Left lobe of liver (tissue), 2 donors: ENCODE measurements at places on chromosomes 4 and X. TPM values are rescaled to one million over a fixed set of nuclear protein-coding genes. Genes with fewer than 3 reads are reported as not detected.

DNA sequence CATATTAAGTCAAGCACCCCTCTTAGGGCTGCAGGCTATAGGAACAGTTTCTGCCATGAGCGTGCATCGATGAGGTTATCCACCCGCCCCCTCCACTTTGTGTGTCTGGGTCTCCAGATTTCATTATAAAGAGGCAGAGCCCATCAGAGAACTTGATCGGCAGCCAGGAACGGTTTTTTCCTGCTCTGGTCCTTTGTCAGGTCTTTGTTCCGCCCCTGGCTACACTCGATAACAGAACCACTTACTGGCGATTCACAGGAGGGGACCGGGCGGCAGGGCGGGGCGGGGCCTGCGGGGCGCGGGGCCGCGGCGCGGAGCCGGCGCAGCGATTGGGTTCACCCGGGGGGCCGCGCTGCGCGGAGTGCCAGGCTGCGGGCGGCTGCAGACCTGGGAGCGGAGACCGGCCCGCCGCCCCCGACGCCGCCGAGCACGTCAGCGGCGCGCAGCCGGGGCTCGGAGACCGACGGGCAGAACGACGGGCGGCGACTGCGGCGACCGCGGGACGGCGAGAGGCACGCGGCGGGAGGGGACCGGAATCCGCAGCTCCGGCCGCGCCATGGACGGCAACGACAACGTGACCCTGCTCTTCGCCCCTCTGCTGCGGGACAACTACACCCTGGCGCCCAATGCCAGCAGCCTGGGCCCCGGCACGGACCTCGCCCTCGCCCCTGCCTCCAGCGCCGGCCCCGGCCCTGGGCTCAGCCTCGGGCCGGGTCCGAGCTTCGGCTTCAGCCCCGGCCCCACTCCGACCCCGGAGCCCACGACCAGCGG lies at the start of gene SLC10A4:
Gene SLC10A4, plus strand, starts transcription at position 338 of the 771 bp plus-strand sequence. Its CDS starts 219 bp downstream, at position 557.
- DNase-seq: no peak

- DNase-seq: peak; percentile 53
These were observed 418.1 kb downstream of the BCOR start for GRCh38 chrX:39679497-39680157.

- DNase-seq: no peak
These were observed 45.1 kb downstream of the KDR start for GRCh38 chr4:55080174-55080865.

- DNase-seq: no peak
These were observed 54.8 kb downstream of the C4orf51 start for GRCh38 chr4:145734576-145735346.

- no peak for DNase-seq
These were observed 3.7 kb upstream of the CCNQ start for GRCh38 chrX:153602601-153603000.

GRCh38 chrX:103629318-103630170 lies 769 bp downstream of the TCEAL1 start:
- peak; percentile 55 for DNase-seq

GRCh38 chr4:75985116-75985515 lies 5.6 kb downstream of the SDAD1 start:
- DNase-seq: no peak

- DNase-seq: no peak
These were observed 74.6 kb upstream of the GRXCR1 start for GRCh38 chr4:42817913-42818312.

GRCh38 chr4:143921181-143921580 lies 15.8 kb upstream of the GYPE start:
- no peak for DNase-seq

- DNase-seq: no peak
These were observed 639.7 kb downstream of the TRIML1 start for GRCh38 chr4:188778905-188779304.

DNA sequence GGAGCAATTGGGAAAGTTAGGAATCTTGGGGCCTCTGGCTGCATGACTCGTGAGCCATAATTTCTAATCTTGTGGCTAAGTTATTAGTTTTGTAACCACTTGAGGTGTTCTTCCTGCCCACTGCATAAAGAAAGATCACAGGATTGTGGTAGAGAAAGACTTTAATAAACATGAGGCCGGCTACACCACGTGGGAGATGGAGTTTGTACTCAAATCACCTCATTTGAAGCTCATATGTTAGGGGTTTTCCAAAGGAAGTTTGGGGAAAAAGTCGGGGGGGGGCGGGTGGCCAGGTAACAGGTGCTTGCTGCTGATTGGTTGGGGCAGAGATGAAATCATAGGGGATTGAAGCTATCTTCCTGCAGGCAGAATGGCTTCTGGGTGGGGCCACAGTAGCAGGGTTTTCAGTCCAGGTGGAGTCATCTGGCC lies 287.8 kb downstream of the ZNF674 start:
- DNase-seq: no peak

- no peak for DNase-seq
These were observed 177.3 kb downstream of the FRMPD4 start for GRCh38 chrX:12315526-12315925.

- no peak for DNase-seq
These were observed 825 bp downstream of the DYNLT3 start for GRCh38 chrX:37846558-37846933.

DNA sequence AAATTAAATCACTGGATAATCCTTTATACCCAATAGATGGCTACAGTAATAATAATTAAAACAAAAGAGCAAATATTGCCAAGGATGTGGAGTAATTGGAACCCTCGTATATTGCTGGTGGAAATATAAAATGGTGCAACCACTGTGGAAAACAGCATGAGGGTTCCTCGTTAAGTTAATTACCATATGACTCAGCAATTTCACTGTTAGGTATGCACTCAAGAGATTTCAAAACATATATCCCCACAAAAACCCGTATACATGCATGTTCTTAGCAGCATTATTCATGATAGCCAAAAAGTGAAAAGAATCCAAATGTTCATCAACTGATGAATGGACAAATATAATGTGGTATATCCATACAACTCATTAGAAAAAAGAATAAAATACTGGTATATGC lies 103.3 kb downstream of the TEX13C start:
- no peak for DNase-seq

- DNase-seq: no peak
These were observed 92.1 kb downstream of the SHROOM4 start for GRCh38 chrX:50721764-50722521.

DNA sequence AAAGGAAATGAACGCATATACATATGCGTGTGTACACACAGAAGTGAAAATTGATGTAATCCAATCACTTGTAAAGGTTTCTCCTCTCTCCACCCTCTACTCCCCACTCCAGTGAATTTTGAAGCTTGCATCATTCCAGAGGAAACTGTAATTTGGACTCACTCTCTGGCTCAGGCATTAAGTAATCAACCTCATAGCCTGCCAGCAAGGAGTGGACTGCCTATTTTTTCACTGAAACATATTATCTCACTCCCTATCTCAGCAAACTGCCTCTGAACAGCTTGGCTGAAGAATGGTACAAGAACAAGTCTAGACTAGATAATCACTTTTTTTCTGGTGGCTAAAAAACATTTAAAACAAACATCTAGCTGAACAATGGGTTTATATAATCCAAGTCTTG lies 124.2 kb downstream of the C4orf51 start:
- peak; percentile 58 for DNase-seq

- no peak for DNase-seq
These were observed 38.2 kb upstream of the TMPRSS11B start for GRCh38 chr4:68283714-68284113.

GRCh38 chrX:42771506-42772335 lies 6.2 kb downstream of the PPP1R2C start:
- no peak for DNase-seq

- DNase-seq: no peak
These were observed 85.8 kb upstream of the PUDP start for GRCh38 chrX:7233580-7234406.

- no peak for DNase-seq
These were observed 12.9 kb upstream of the PRKG2 start for GRCh38 chr4:81227968-81228367.

GRCh38 chrX:125940985-125941384 lies 225.1 kb downstream of the DCAF12L2 start:
- no peak for DNase-seq

GRCh38 chrX:107484002-107484726 lies 34.7 kb downstream of the FRMPD3 start:
- no peak for DNase-seq

DNA sequence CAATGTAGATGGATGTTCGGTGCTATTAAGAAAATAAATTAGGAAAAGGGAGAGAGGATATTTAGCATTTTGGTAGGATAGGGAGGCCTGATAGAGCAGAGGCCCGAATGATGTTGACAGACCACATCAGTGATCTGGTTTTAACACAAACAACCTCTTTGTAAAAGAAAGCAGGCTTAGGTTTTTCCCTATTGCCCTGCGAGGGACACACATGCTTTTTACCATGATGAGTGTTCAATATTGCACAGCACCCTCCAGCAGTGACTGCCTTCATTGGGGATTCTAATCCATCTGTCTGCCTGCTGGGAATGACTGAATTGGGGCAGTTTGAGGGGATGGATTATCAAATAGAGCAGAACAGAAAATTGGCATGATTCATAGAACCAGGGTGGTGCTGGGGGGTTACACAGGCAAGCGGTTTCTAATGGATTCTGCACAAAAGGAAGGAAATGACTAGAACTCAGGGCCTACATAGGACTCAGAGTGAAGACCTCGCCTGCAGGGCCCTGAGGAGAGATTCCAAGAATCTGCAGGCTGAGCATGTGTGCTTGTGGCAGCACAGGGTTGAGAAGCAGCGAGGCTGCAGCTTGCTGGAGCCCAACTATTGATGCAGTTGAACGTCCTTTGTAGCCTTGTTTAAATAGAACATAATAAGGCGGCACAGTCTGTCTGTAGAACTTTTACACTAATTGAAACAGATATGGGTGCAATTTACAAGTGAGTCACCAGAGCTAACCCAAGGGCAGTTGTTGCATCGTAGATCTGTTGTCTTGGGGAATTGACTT lies 58.0 kb downstream of the RHOH start:
- DNase-seq: no peak

- DNase-seq: no peak
These were observed 2.7 kb upstream of the MAML3 start for GRCh38 chr4:140156529-140157171.

DNA sequence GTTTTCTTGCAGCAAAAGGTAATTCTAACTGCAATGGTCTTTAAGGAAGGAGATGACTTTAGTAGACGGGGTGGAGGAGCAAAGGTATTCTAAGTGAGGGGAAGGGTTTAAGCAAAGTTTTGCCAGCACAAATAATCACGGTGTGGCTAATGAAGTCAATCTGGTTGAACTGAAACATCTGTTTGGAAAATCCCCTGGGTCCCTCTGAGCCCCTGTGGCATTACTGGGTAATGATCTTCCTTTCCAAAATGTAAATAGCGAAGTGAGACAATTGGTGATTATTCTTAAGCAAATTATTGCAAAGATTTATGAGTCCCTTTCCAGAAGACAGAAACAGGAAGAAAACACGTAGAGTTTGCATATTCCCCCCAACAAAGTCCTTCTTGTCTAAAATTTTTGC lies 47.2 kb downstream of the FGFBP1 start:
- no peak for DNase-seq

- no peak for DNase-seq
These were observed 895.5 kb upstream of the EPHA5 start for GRCh38 chr4:66565801-66566200.

GRCh38 chrX:154019061-154019621 lies 561 bp downstream of the IRAK1 start:
- no peak for DNase-seq

GRCh38 chr4:10872833-10873517 lies 188.4 kb upstream of the CLNK start:
- DNase-seq: no peak

- no peak for DNase-seq
These were observed 137.4 kb upstream of the ARSJ start for GRCh38 chr4:114116861-114117260.

DNA sequence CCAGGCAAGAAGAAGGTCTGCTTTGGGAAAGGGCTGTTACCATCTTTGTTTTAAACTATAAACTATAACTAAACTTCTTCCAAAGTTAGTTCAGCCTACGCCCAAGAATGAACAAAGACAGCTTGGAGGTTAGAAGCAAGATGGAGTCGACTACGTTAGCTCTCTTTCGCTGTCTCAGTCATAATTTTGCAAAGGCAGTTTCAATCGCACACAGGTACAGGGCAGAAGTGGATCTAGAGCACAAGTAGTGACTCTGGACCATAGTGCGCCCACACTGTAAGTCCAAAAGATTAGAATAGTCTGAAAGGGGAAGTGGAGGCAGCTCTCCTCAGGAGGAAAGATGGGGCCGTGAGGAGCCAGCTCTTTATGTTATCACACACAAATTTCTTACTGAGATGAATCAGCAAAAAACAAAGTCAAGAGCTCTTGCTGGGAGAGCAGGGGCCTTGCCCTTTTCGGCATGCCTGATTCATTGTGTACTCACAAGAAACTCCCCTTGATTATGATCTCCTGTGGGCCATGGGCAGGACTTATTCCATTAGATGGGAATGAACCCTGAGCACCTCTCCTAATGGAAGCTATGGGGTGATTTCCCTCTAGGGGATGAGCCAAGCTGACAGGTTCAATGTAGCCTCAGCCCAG lies 58.6 kb downstream of the FUNDC1 start:
- no peak for DNase-seq

- DNase-seq: peak; percentile 43
These were observed 176.2 kb upstream of the CXorf66 start for GRCh38 chrX:140141444-140142029.

DNA sequence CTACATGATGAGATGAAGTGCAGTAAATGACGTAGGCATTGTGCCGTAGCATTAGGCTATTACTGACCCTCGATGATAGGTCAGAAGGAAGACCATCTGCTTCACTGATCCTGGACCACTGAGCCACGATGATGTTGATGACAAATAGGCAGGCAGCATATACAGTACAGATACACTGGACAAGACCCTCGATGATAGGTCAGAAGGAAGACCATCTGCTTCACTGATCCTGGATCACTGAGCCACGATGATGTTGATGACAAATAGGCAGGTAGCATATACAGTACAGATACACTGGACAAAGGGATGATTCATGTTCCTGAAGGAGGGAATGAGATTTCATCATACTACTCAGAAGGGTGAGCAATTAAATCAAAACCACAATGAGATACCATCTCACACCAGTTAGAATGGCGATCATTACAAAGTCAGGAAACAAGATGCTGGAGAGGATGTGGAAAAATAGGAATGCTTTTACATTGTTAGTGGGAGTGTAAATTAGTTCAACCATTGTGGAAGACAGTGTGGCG lies 50.9 kb downstream of the BEND4 start:
- no peak for DNase-seq

The CITED1 gene
- total RNA-seq: not detected

The HTT gene
- 25.1 TPM for total RNA-seq

The PDZD4 gene
- 0.91 TPM for total RNA-seq

The PAGE1 gene
- total RNA-seq: not detected

The CLDN2 gene
- 6.0 TPM for total RNA-seq

The ACSL1 gene
- 818 TPM for total RNA-seq

The RASL11B gene
- 0.60 TPM for total RNA-seq

The AKAP4 gene
- total RNA-seq: not detected

The CENPE gene
- total RNA-seq: 0.53 TPM

The FGF13 gene
- total RNA-seq: 0.55 TPM

The UGT8 gene
- 0.15 TPM for total RNA-seq
